ENCODE measurements at places on chromosomes 4 and X.

GRCh38 chr4:101987623-101988243, 197.2 kb downstream of the BANK1 start:
- DNase-seq, result no peak

DNA sequence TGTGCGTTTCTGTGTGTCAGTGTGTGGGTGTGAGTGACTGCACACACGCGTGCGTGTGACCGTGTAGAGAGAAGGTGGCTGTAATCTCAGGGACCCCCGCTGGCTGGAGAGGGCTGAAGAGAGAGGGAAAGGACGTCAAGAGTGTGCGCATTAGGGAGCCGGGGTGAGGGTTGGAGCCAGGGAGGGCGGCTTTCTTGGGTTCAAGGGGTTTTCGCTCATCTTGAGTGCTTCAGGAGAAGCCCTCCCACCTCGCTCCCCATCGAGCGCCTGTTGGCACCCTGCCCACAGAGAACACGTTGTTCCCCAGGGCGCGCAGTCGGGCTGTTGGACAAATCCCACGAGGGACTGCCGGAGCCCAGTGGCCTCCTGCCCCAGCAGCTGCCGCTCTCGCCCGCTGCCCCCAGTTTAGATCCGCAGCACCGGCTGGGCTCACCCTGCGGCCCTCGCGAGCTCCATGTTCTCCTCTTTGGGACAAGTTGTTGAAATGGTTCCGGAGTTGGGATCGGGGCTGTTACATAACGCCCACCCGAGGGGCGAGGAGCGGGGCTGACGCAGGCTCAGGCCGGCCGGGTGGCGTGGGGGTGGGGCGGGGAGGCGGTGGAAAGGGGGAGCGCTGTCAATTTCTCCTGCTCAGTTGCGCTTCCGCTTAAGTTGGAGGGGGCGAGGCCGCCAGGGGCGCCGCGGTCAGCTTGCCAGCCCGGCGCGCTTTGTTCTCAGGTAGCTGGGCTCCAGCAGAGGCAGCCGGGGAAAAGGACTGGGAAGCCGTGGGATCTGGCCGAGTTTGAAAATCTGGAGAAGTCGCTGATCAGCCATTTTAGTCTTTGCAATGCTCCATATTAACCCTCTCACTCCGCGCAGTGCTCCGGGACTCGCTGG, 1.6 kb downstream of the GRIA2 start:
- DNase-seq, result no peak

DNA sequence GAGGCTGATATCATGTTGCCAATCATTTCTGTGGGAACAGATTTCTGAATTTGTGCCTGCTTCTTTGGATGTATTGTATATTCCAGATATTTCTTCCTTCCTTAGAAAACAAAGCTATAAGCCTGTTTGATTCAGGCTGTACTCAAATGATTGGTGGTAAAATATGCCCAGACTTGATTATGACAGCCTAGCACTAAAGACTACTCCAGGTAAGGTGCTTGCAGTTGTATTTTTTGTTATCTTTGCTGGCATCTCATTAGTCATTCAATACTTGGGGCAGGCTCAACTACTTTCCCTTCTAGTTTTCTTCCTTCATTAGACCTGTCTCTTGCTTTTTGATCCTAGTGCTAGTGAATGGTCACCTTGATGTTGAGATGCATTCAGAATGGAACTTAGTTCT, 90.6 kb downstream of the ZNF518B start:
- DNase-seq, result no peak

DNA sequence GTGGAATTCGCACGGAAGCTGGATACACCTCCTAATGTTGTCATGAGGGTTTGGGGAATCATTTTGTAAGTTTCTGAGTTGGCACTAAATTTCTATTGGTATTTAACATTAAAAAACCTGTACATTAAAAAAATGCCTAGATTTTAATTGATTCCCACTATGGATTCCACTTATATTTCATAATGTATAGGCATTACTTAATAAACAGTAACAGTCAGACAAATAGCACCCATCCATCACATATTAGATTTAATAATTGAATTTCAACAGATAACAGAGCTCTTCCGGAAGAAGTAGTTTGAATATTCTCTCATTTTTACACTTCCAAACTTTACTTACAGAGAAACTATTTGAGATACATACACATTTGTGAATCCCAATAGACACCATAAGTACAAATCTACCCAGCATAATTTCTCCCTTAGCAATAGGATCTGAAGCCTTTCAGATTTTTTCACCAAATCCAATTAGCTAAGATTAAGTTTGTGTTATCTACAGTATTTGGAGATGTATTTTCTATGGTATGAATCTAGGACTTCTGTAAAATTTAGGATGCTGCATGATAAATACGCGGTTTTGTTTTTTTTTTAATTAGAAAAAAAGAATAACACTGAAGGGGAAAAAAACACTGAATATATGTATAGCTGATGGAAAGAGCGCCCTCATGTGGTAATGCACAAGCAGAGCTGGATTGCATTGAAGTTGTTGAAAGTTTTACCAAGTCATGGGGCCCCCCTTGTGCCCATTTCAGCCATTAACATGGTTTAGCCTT, 12.2 kb upstream of the ODAM start:
- peak; percentile 32 for DNase-seq

- no peak for DNase-seq
Observed at GRCh38 chrX:150044556-150044955, 106.3 kb upstream of the EOLA2 start.

Measured in A172 (cell line).